ENCODE measurements at places on chromosomes 11 and 22.

DNA sequence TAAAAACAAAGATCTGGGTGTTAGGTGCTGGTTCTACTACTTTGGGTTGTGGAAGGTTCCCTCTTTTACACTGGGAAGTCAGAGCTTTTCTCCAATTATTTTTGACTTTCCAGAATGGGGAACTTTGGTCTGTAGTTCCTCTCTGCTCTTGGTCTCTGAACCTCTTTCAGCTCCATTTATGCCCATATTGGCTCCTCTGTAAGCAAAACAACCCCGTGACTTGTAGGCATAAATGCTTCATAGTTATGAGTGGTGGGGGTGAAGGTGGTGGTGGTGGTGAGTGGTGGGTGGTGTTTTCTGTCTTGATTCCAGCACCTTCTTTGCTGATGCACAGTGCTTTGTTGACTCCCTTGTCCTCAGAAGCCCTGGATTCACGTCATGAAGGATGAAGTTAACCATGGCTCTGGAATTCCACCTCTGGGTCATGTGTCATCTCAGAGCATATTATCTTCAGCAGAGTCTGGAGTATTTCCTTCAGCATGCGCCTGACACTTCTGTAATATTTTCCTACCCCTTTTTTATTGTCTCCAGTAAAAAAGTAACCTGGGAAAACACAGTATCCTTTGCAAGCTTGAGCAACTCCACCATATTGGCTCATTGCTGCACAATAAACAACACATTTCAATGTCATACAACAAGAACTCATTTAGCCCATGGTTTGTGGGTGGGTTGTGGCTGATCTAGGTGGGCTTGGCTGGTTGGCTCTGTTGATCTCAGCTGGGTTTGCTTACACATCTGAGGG, 24.1 kb upstream of the GRK3 start:
- no peak for DNase-seq

GRCh38 chr11:12007769-12008737, at the start of gene DKK3:
Gene DKK3, minus strand, starts transcription at chr11:12008626. Its CDS starts 44 bp downstream, at chr11:12008582.
- DNase-seq = no peak

DNA sequence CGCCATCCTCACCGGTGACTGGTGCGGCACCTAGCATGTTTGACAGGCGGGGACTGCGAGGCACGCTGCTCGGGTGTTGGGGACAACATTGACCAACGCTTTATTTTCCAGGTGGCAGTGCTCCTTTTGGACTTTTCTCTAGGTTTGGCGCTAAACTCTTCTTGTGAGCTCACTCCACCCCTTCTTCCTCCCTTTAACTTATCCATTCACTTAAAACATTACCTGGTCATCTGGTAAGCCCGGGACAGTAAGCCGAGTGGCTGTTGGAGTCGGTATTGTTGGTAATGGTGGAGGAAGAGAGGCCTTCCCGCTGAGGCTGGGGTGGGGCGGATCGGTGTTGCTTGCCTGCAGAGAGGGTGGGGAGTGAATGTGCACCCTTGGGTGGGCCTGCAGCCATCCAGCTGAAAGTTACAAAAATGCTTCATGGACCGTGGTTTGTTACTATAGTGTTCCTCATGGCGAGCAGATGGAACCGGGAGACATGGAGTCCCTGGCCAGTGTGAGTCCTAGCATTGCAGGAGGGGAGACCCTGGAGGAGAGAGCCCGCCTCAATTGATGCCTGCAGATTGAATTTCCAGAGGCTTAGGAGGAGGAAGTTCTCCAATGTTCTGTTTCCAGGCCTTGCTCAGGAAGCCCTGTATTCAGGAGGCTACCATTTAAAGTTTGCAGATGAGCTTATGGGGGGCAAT, 1.1 kb downstream of the NEAT1 start:
- no peak for DNase-seq

GRCh38 chr11:2263071-2263565, 7.3 kb downstream of the ASCL2 start:
- DNase-seq = no peak

- DNase-seq = no peak
Measured at GRCh38 chr22:39721206-39722031, 150.9 kb downstream of the CACNA1I start.

DNA sequence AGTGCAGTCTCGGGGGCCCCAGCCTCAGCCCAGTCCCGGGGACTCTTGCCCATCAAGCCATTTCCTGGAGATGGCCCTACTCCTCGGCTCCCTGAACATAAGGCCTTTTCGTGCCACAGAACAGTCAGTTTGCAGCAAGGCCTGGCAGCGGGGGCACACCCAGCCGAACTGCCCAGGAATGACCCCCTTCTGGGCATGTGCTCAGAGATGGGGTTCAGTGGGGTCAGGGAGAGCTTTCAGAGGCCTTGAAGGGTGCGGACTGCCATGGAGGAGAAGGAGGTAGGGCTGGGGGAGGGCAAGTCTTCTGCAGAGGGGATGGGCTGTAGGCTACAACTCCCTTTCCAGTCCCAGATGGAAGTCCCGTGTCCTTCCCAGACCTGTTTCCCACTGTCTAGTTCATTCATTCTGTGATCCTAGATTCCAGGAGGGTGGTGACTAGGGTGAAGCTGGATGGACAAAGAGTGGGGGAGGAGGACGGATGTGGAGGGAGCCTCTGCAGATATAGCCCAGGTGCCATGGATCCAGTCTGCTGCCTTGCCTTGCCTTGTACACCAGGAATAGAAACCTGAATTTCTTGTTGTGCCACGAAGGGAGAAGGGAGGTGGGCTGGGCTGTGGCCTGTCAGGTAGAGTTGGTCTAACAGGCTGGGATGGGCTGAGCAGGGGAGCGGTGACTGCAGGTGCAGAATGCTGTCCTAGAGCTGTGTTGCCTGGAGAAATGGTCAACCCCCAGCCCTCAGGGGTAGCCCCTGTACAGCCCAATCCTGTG, 14.2 kb upstream of the OMP start:
- no peak for DNase-seq

DNA sequence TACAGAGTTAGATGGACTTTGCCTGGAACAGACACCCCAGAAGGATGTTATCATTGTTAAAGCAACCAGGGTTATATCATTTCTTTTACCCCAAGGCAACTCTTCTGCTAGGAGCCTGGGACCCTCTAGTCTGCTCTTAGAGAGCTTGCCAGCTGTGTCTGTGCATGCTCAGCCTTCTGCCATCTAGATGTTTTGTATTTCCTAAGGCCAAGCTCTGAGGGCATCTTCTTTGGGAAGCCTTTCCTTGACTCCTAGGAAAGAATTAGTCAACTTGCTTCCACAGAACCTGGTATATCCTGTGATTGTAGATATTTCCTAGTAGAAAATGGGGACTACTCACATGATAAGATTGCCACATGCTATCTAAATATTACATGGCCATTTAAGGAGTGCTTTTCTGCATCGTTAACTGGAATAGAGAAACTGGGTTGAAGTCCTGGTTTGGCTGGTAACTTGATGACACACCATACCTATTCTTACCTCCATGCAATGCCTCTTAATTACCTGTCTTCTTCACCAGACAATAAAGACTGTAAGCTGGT, 87.6 kb downstream of the STIM1 start:
- no peak for DNase-seq
